Head of caudate nucleus (tissue), 42 donors: ENCODE measurements at places on chromosomes 2 and 18.

GRCh38 chr2:147558620-147559019 is 286.2 kb upstream of the ACVR2A start:
- DNase-seq: no peak

DNA sequence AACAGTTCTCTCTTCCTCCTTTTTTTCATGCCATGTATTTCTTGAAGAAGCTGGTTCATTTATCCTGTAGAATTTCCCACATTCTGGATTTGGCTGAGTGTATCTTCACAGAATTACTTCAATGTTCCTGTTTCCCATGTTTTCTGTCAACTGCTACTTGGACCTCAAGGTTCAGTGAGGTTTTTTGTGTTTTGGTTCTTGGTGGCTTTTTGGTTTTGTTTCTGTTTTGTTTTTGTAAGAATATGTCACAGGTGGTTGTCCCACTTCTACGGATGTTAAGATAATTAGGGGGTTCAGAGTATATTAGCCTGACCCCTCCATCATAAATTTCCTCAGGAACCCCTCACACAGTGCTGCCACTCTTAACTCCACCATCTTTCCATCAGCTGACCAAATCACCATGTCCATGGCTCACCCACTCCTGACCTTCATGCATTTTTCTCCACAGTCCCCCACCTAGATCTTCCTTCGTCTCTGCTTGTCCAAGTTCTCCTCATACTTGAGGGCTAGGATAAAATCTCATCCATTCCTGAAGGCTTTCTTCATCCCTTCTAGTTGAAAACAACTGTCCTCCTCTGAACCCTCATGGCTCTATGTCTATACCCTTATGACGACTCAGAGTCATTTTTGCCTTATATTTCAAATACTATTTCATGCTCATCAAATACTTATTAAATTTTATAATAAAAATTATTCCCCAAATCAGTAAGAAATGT is 40.4 kb downstream of the PLEKHM3 start:
- no peak for DNase-seq

- no peak for DNase-seq
These were observed 22.9 kb downstream of the MARCHF4 start for GRCh38 chr2:216349366-216349765.

GRCh38 chr2:11949732-11950523 is 203.5 kb downstream of the LPIN1 start:
- DNase-seq: no peak

GRCh38 chr2:25324905-25325592 is 16.7 kb downstream of the DNMT3A start:
- DNase-seq: peak; percentile 90

DNA sequence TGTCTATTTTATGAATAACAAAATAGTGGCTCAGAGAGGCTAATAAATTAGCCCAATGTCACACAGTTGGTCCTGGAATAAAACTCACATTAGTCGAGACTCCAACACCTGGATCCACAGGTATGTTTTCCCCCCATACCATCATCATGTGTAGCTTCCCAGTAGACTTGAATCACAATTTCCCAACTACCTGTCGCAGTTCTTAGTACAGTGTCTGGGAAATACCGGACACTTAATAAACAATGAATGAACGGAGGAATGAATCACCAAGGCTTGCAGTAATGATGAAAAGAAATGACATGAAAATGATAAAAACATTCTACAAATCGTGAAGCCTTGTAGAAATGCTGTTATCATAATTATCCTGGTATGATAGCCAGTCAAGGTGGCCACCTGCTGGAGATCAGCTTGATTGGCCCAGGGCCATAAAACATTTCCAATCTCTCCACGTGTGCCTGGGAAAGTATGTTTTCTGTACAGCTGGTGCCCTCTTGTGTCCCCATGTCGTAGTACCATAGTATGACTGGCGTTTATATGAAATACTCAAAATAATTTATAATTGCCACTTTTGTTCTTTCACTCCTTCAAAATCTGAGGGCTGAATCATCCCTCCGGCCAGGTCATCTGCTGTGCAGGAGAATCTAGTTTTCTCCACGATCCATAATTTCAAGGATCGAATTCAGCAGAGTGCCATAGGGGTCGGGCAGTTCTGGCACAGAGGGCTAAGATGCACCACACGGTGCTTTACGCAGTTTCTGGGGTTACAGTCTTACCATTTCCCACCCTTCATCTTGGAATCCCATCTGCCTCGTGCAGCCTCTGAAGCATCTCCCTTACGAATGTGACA is 95.4 kb downstream of the LAMA1 start:
- DNase-seq: no peak

GRCh38 chr2:221073326-221074049 is 498.6 kb downstream of the EPHA4 start:
- DNase-seq: no peak
